ENCODE measurements at places on chromosomes 16 and 17.
A peak's percentile ranks its signal among the peaks of the same experiment; 100 is the strongest.

- peak; percentile 10 for DNase-seq
Measured at GRCh38 chr17:13931111-13931526, 138.2 kb upstream of the COX10 start.

DNA sequence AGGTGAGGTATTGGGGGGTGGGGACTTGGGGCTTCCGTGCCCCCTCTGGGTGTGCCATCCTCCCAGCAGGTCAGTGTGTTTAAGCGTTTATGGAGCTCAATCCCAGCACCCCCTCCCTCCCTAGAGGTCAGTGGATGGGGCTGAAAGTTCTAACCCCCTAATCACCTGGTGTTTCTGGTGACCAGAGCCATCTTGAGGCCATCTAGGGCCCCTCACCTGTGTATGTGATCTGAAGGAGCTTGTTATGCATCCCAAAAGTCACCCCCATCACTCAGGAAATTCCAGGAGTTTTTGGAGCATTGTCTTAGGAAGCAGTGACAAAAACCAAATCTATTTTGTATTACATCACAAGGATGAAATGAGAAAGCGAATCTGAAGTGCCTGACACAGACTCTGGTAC lies 67.8 kb upstream of the NOL11 start:
- no peak for DNase-seq

GRCh38 chr16:74522160-74522559 lies 84.8 kb downstream of the GLG1 start:
- DNase-seq = no peak

DNA sequence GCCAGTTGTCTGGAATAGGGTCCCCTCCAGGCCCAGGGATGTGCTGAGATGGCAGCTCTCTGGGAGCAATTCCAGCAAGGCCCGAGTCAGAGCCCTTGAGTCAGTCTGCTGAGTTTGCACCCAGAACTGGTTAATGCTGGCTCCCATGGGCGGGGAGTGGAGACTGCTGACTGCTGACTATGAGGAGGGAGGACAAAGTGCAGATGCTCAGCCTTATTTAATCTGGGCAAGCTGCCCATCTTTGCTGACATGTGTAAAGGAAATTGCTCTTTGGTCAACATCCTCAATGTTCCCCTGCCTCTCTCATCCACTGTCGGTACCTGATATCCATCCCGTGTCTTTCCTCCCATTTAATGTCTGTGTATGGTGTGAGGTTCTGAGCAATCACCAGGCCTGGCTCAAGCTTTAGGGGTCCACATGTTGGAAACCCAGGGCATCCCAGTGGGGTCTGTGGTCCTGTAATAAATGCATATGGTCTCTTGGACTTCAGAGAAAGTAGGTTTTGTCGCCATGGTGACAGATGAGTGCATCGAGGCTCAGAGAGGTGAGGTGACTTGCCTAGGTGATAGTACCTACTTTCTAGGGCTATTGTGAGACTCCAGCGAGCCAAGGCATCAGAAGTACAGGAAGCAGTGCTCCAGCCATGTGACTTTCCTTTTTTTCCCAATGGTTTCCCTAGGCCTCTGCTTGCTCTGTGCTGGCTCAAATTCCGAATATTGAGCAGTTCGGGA lies 20.0 kb upstream of the RNF135 start:
- peak; percentile 16 for DNase-seq

- DNase-seq = peak; percentile 76
Measured at GRCh38 chr17:46191322-46192188, 1.7 kb downstream of the KANSL1 start.

DNA sequence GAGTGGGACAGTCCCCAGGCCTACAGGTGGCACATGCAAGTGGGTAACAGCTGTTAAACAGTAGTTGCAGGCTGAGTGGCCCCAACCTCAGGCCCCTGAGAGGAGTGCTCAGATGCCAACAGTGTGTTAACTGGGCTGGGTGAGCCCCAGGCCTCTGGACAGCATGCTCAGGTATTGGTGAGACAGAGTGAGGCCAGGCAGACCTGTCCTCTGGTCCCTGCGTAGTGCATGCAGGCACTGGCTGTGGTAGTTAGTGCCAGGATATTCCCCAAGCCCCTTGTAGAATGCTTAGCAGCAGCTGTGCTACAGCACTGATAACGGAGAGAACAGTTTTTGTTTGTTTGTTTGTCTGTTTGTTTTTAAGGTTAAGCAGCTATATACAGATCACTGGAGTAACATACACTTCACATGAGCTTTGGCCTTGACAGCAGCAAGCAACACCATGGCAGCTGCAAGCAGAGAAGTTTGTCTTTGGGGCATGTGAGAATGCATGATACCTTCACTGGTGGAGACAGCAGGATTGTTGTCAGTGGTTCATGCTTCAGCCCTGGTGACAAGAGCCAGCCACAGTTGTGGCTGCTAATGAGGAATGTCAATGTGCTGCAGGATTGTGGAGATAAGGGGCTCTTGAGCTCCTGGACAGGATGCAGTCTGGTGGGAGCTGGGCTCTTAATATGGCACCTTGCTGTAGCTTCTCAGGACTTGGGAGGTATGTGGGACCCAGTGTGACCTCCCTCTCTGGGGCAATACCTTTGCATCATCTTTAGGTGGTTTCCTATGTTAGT lies 614.4 kb downstream of the CDH11 start:
- DNase-seq = no peak

DNA sequence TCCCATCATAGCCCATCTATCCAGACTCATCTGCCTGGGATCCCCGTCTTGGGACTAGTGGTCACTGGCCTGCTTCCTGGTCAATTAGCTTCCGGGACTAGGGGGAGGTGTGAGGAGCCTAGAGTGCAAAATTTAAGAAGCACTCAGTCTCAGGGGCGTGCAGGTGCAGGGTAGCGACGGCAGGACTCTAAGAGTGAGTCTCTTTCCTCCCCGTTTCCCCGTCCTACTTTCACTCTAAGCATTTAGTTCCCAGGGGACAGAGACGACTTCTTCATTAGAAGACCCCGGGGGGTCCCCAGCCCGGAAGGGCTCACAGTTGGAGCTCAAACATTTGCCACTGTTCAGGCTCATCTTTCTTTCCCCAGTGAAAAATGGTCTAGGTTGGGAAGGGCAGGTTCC lies 677 bp upstream of the ZNHIT3 start:
- DNase-seq = no peak

GRCh38 chr17:40541873-40542557 lies 23.3 kb downstream of the CCR7 start:
- no peak for DNase-seq

GRCh38 chr16:23682181-23682580 lies 3.5 kb downstream of the PLK1 start:
- no peak for DNase-seq

- no peak for DNase-seq
Measured at GRCh38 chr16:14409563-14409962, 220.5 kb downstream of the PARN start.

- DNase-seq = no peak
Measured at GRCh38 chr16:19882186-19882585, 2.5 kb downstream of the GPRC5B start.

- peak; percentile 60 for DNase-seq
Measured at GRCh38 chr17:13002761-13003453, 14.9 kb downstream of the ELAC2 start.

GRCh38 chr17:81101614-81102306 lies 63.5 kb upstream of the PVALEF start:
- DNase-seq = peak; percentile 82

GRCh38 chr16:4344983-4345835 lies 5.9 kb downstream of the PAM16 start:
- DNase-seq = no peak

DNA sequence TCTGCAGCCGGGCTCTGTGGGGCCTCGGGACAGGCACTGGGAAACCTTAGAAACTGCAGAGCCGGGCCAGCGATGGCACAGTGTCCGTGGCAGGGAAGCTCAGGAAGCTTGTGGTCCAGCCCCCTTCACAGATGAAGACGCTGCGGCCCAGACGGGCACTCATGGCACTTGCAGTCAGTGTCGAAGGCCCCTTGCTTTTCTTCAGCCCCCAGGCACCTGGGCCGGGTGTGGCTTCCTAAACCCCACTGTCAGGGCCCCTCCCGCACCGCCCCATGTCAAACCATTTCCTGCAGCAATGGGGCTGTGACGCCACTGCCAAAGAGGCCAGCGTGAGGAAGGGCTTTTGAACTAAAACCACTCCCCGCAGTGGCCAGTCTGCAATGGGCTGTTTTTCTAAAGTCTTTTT lies 164.0 kb downstream of the LAT start:
- no peak for DNase-seq

- no peak for DNase-seq
Measured at GRCh38 chr17:9144502-9145249, 123.4 kb downstream of the NTN1 start.

DNA sequence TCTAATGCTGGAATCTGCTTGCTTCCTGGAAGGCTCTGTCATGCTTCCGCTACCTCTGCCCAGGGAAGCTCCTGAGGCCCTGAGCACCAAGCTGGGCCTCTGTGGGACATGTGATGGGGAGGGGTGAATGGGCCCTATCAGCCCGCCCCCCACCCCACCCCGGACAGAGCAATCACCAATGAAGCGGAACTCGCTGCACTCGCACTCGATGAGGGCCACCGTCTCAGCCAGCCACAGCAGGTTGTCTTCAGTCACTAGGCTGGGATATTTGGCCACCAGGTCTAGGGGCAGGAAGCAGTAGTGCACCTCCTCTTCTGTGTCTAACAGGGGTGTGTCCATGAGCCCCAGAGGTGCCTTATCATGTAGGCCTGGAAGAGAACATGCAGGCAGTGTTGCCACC lies 23.6 kb downstream of the KCTD19 start:
- peak; percentile 24 for DNase-seq

DNA sequence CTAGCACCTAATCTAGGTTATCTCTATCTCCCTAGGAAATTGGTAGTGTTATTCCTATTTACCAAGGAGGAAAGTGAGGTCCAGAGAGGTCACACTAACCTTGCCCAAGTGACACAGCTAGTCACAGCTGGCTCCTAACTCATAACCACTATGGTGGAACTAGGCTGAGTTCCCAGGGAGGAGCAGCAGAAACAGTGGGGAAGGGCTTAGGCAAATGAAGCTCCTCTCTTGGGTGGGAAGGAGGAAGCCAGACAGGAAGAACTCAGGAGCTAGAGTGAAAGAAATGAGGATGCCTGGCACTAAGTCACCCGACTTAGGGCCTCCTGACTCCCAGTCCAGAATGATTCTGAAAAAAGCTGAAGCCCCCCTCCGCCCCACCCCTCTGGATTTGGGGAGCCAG lies 34.5 kb downstream of the PSME3IP1 start:
- DNase-seq = no peak

DNA sequence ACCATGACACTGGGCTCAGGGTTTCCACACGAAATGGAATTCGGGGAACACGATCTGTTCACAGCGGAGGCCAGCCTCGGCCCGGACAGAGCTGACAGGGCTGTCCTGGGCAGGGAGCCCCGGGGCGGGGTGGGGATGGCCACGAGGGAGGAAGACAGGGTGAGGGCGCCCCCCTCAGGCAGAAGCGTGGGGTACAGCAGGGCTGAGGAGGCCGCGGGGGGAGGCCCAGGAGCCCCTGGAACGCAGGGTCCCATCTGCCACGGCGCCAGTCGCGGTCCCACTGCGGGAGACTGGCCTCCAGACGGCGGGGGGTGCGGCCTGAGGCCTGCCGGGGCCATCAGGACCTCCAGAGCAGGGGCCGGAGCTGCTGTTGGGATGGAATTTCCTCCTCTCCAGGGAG lies 75.9 kb downstream of the LMF1 start:
- no peak for DNase-seq

GRCh38 chr16:55836158-55836611 lies 3.3 kb upstream of the CES1 start:
- peak; percentile 6 for DNase-seq

GRCh38 chr16:4674926-4675530 lies 18.3 kb upstream of the NUDT16L1 start:
- no peak for DNase-seq

GRCh38 chr16:87551487-87551886 lies 50.8 kb upstream of the JPH3 start:
- DNase-seq = no peak

DNA sequence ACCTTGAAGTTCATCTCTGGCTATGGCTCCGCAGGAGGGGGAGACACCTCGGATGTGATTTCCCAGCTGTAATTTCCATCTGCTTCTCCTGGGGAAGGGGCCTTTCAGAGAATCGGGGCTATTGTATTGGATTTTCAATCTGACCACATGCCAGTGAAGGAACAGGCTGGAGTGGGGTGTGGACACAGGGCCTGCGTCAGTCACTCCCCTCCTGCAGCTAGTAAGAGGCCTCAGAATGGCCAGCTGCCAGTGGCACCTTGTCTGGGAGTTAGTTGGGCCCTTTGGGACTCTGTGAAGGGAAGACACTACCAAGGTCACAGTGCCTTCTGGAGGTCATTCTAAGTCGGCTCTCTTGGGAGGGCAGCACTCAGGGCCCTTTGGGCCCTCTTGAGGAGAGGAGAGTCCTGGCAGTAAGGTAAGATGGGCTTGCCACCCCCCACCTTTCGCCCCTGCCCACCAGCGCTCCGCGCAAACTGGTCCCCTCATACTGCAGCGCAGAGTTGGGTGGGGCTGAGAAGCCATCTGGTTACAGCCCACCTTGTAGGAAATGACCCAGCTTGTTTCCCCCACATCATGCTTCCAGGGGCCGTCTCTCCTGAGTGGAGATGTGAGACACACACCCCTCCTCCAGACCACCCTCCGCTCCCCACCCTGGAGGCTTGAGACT lies 5.4 kb downstream of the NXPH3 start:
- DNase-seq = no peak

- DNase-seq = no peak
Measured at GRCh38 chr16:49530427-49530970, 156.9 kb downstream of the C16orf78 start.

- DNase-seq = peak; percentile 98
Measured at GRCh38 chr16:25031441-25032307, 16.5 kb upstream of the ARHGAP17 start.

DNA sequence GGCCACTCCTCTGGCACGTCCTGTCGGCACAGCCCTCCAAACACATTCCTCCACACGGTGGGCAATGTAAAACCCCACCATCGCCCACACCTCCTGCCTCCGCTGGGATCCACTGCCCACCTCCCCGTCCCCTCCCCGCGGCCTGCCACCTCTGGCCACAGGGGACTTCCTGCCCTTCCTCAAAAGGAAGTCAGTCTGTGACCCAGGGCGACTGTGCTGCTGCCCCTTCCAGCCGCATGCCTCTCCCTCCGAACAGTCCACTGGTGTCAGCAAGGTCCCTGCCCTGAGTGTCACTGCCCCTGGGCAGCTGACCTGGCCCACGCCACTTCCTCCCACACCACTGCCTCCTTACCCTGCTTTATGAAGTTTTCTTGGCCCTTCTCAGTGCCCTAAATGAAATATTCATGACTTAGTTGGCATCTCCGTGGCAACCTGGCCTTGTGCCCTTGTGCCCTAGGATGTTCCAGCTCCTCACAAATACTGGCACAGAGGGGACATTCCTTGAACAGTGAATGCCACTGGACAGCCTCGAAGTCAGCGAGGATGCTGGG lies 2.0 kb downstream of the PLD6 start:
- no peak for DNase-seq
